Forelimb muscle (tissue), 1 donor: ENCODE measurements at places on chromosomes 13 and 19. TPM values are rescaled to one million over a fixed set of nuclear protein-coding genes. Genes with fewer than 3 reads are reported as not detected.

DNA sequence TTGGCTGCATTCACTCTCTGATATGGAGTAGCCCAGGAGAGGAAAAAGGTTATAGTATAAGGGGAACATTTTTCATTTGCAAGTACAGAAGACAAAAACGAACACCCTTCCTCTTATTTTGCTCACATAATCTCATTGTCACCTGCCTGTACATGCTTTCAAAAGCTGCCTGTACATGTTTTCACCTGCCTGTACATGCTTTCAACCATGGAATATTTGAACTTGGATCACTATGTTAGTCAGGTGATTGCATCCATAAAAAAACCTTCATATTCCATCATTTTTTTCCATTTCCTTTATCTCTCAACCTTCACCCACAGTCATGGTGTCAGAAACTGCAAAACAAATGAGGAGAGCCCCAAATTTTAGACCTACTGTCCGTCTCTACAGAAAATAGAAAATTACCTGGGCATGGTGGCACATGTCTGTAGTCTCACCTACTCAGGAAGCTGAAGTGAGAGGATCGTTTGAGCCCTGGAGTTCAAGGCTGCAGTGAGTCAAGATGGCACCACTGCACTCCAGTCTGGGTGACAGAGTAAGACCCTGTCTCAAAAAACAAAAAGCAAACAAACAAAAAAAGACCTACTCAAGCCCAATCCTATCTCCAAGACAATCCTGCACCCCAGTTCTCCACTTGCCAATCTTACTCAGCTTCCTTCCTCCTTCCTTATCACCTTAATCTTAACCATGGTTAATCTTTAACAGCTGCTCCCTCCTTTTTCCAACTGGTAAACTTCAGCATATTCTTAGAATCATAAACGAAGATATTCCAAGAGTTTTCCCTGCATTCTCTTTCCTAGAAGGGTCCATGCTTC lies 11.6 kb downstream of the IGFL2 start:
- DNase-seq, result no peak

- DNase-seq, result peak; percentile 31
Measured at GRCh38 chr13:49356223-49356622, 87.6 kb downstream of the CAB39L start.

GRCh38 chr13:46996316-46997030 lies 99.6 kb upstream of the HTR2A start:
- no peak for DNase-seq

- no peak for DNase-seq
Measured at GRCh38 chr13:50948601-50949000, 39.0 kb downstream of the RNASEH2B start.

- no peak for DNase-seq
Measured at GRCh38 chr13:86932776-86933334, 738.3 kb upstream of the SLITRK5 start.

The ZIC2 gene
- not detected for polyA plus RNA-seq
